Effector CD4-positive, alpha-beta T cell (primary cell): ENCODE measurements at places on chromosomes 12 and 14.

DNA sequence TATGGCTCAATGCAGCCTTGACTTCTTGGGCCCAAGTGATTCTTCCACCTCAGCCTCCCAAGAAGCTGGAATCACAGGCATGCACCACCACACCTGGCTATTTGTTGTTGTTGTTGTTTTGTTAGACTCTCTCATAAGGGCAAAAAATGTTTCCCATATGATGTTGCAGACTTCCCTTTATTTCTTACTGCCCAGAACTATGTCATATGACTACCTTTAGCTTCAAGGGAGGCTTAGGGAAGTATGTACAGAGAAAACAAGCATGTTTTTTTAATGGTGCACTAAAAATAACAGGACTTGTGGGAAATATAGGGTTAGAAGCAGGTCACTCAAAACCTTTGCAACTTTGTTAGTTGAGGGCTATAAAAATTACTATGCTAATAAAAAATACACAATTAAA lies 4.3 kb upstream of the GPR19 start:
- DNase-seq = no peak

- DNase-seq = no peak
Observed at GRCh38 chr12:115268451-115268850, 584.5 kb upstream of the TBX3 start.

- no peak for DNase-seq
Observed at GRCh38 chr12:46131732-46132469, 136.9 kb downstream of the SLC38A1 start.

DNA sequence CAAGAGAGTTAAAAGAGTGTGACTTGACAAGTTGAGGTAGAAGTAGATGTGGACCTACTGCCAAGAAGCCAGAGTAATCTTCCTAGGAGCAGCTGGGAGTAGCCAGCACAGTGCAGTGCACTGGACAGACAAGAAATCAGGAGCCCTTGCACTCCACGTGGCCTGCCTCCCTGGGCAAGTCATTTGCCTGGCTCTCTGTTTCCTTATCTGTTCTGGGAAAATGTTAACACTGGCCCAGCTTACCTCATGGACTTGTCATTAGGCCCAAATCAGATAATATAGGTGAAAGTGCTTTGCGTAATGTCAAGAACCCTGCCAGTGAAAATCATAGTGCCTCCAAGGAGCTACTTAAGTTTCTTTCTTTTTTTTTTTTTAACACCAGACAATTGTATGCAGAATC lies 19.2 kb downstream of the SLC7A8 start:
- no peak for DNase-seq

DNA sequence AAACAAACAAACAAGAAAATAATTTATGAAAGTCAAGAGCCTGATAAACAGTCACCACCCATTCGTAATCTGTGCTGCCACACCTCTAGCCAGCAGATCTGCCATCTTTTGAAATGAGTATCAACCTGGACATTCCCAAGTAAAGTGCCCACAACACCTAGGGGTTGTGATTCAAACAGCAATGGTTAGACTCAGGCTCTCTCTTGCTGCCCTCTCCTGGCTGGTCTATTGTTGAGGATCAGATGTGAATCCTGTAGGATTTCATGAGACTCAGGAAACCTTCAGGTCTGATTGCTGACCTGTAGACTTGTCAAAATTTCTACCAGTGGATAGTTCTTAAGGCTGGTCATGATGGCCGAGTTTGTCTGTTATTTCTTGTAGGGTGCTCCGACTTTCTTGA lies 26.8 kb downstream of the DGLUCY start:
- DNase-seq = no peak

GRCh38 chr14:100398044-100398443 lies 74.9 kb downstream of the SLC25A47 start:
- DNase-seq = no peak

- no peak for DNase-seq
Observed at GRCh38 chr12:15278816-15279658, 43.3 kb upstream of the PTPRO start.

GRCh38 chr12:33649992-33650391 lies 210.4 kb upstream of the SYT10 start:
- DNase-seq = no peak

- DNase-seq = no peak
Observed at GRCh38 chr14:99284254-99285004, 12.4 kb upstream of the BCL11B start.

DNA sequence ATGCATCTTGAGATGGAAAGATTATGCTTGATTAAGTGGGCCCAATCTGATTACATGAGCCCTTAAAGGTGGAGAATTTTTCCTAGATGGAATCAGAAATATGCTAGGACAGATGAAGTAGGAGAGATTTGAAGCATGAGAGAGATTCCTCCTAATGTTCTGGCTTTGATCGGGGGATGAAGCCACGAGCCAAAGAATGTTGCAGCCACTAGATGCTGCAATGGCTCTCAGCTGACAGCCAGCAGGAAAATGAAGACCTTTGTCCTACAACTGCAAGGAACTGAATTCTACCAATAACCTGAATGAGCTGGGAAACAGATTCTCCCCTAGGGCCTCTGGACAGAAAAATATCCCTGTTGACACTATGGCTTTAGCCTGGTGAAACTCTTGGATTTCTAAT lies 82.6 kb upstream of the ATP2B1 start:
- DNase-seq = no peak
